Erythroblast (primary cell): ENCODE measurements at places on chromosomes 11 and 22.

GRCh38 chr11:76234416-76235232 is 28.3 kb upstream of the WNT11 start:
- DNase-seq, result peak; percentile 87

- DNase-seq, result no peak
Measured at GRCh38 chr22:33715237-33715985, 204.9 kb downstream of the LARGE1 start.

DNA sequence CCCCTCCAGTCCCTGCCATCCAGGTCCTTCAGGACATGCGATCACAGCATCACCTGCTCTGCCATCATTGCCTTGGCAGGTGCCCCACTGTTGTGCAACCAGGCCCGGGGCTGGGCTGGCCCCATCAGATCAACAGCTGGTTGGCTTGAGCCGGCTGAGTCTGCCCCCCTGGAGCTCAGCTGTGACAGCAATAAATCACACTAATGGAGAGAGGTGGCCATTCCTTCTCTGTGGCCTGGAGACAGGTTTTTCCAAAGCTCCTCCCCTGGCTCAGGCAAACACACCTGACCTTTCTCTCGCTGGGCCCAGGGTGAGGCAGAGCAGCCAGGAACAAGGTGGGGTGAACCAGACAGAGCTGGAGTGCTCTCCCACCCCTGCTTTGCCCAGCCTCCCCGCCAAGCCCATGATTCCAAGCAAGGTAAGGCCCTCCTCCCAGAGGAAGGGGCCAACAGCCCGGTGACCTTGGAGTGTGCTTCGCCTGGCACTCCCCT is 8.9 kb upstream of the FXYD2 start:
- DNase-seq, result no peak

DNA sequence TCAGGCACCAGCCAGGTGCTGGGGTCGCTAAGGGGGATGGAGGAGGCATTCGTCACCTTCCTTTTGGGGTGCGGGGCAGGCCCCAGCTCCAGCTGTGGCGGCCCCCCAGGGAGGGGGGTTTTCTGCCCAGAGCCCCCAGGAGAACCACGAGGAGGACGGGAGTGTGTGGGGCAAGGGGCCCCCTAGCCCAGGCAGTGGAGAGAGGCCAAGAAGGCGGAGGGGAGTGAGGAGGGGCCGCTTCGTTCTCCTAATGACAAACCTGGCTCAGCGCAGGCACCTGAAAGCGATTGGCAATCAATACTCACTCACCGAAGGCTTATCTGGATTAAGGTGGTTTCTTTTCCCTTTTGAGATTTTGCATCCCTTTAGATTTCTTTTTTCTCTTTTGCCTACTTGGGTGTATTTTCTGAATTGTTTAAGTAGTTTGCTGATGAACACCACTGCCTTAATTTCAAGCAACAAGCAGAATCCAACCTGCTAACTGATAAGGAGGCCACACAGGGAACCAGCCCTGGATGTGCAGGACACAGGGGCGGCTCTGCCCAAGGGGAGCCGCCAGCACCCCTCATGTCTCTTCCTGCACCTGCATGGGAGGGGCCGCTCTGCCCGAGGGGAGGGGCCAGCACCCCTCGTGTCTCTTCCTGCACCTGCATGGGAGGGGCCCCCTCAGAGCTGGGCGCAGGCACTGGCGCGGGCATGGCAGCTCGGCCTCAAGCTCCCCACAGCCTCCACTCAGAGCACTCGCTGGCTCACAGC is 122.3 kb downstream of the BRD1 start:
- peak; percentile 10 for DNase-seq

GRCh38 chr11:128323381-128323780 is 264.0 kb downstream of the ETS1 start:
- DNase-seq, result no peak

DNA sequence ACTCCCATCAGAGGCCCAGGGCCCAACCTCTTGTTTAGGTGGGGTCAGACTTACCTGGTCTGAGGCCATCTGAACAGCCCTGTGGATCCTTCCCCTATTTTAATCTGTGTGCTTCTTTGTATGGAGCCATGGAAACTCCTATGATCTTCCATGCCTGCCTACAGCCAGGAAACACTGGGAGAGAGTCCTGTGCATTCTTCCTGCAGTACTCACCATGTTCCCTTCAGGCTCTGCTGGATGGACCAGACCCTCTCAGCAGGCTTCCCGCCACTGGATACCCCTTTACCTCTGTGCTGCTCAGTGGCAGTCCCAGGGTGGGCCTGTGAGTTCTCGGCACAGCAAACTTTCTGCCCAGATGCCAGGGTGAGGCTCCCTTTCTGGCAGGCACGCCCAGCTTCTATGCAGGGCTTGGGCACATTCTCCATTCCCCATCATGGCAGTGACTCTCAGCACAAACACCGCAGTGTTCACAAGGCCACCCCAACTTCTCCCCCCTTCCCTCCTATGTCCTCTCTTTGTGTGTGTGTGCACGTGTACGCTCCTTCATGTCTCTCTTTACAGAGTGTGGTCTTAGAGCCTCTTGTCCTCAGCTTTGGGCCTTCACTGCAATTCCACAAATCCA is 34.8 kb downstream of the NEU3 start:
- no peak for DNase-seq
